ENCODE measurements at places on chromosomes 4 and X.

DNA sequence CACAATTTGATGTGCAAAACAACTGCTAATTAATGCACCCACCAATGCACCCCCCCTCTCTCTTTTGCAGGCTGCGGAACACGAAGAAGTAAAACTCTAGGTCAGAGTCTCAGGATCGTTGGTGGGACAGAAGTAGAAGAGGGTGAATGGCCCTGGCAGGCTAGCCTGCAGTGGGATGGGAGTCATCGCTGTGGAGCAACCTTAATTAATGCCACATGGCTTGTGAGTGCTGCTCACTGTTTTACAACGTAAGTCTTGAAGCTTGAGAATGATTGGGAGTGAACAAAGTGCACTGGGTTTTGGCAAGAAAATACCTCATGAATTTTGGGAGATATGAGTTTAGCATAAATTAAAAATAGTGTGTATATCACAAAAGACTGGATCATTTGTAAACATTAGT is 28.9 kb downstream of the TMPRSS11E start:
- DNase-seq: peak; percentile 38

GRCh38 chrX:132614297-132614696 is 125.5 kb upstream of the MBNL3 start:
- peak; percentile 7 for DNase-seq

- DNase-seq: peak; percentile 66
These were observed 260.7 kb upstream of the GIMD1 start for GRCh38 chr4:106629268-106629625.

- DNase-seq: no peak
These were observed 405 bp downstream of the CENPE start for GRCh38 chr4:103197765-103198110.

- no peak for DNase-seq
These were observed 11.6 kb downstream of the IRF2 start for GRCh38 chr4:184462724-184463123.

GRCh38 chrX:25005382-25006185 is 10.2 kb downstream of the ARX start:
- DNase-seq: no peak

GRCh38 chr4:67700116-67700737 is 728 bp downstream of the UBA6 start:
- peak; percentile 10 for DNase-seq

GRCh38 chrX:151695583-151696340 is 504 bp downstream of the PRRG3 start:
- DNase-seq: no peak

DNA sequence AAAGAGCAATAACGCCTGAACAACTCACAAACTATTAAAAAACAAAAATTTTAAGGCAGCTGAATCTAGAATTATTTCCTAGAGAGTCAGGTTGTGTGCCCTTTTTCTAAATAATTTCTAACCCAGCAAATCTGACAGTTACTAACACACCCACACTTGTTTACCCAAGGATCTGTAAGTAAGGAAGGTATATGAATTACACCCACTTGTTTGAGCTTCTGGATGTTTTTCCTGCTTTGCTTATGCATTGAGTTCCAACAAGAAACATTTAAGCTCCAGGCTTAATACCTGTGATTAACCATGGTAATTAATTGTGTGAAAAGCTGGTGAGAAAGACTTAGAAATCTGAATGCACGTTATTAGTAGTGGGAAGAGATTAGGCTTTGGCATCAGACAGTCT is 1.5 kb downstream of the NIPAL1 start:
- DNase-seq: no peak

DNA sequence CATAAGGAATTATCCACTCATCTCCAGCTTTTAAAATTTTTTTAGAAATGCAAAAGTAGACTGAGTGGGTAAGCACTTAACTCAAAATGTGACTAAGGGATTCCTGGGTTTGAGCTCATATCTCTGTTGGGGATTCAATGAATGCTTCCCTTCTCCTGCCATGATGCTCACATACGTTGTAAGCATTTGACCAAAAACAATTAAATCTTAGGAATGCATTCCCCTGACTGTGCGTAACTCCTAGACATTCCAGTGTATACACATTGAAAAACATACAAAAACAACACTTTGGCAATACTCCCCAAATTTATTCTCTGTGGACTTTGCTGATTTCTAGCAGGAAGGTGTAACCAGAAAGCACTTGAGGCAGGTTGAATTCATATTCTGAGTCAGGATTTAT is 29.8 kb downstream of the SPANXA2 start:
- DNase-seq: peak; percentile 46

- DNase-seq: no peak
These were observed 69.5 kb downstream of the AASDH start for GRCh38 chr4:56317749-56318148.
